NCI-H1092 treated with DMSO at 0.1 percent for 48 hours (cell line): ENCODE measurements at places on chromosomes 5 and 9.

- DNase-seq = no peak
Measured at GRCh38 chr5:72203251-72203845, 96.1 kb downstream of the MAP1B start.

DNA sequence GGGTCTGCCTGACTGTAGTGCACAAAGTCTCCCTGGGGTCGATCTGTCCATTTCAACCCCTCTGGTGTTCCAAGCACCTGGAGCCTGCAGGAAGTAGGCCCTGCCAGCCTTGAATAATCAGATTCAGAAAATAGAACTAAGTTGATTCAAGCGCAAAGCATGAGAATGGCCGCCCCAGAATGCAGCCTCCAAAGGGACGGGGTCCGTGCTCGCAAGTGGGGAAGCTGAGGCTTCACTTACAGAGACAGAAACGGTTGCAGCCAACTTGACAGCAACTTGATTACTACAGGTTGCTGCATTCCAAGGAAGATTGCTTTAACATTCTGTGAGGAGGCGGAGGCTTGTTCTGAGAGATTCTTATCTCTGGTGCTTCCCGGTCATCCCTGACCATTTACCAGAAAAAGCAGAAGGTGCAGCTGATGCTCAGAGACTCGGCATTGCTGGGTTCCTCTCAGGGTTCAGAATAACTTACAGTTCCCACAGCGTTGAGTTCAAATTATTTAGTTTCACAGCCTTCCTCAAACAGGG lies 14.9 kb upstream of the LRRC14B start:
- DNase-seq = no peak

DNA sequence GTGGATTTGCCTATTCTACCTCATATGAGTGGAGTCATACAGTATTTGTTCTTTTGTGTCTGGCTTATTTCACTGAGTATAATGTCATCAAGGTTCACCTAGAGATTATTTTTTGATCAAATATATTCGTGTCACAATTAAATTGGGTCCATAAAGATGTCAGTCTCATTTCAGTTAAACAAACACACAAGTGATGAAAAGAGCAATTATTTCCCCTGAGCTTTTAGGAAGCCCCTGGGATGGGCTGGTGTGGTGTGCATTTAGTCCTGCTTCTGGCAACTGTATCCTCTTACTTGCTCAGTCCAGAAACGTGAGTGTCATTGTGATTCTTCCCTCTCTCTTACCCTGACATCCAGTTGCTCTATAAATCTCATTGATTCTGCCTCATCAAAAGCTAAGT lies 52.8 kb upstream of the CARTPT start:
- no peak for DNase-seq

- DNase-seq = no peak
Measured at GRCh38 chr5:39113354-39113953, 39.3 kb upstream of the RICTOR start.

DNA sequence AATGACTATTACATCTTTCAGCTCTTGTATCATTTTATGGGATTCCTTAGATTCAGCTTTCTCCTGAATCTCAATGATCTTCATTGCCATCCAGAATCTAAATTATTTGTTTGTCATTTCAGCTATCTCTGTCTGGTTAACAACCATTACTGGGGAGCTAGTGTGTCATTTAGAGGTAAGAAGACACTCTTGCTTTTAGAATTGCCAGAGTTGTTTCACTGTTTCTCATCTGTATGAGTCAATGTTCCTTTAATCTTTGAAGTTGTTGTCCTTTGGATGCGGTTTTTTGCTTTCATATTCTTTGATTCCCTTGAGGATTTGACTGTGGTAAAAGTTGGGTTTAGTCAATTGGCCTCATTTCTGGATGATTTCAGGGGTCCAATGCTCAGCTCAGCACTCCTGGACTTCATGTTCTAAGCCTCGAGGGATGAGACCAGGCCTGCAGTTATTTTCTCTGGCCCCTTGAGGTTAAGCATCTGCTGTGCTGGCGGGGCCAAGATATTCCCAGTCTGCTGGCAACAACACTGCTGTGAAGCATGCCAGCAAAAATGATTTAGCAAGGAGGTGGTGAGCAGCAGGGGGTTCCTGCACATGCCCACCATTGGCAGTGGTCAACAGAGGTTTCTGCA lies 102.4 kb upstream of the PCSK5 start:
- DNase-seq = no peak

- no peak for DNase-seq
Measured at GRCh38 chr9:77926371-77926878, 105.2 kb downstream of the GNAQ start.
